Germinal center (tissue), 1 donor: ENCODE measurements at places on chromosomes 2 and 18.
A peak's percentile ranks its signal among the peaks of the same experiment; 100 is the strongest.

GRCh38 chr2:190105554-190105953, 43.0 kb upstream of the MSTN start:
- DNase-seq = no peak

DNA sequence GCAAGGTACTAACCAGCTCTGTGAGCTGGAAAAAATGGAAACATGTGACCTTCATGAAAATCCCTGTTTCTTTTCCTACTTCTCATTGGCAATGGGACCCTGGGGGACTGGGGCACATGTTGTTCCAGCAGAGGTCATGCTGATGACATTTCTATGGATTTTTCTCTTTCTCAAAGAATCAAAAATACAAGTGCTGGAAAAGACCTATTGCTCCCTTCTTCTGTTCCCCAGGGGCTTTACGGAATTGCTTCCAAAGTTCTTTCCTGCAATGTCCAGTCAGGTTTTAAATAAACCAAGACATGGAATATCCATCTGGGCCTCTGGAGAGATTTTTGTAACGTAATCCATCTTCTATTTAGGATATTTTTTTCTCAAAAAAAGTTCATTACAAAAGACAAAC, 1006.1 kb upstream of the CELF4 start:
- DNase-seq = no peak

DNA sequence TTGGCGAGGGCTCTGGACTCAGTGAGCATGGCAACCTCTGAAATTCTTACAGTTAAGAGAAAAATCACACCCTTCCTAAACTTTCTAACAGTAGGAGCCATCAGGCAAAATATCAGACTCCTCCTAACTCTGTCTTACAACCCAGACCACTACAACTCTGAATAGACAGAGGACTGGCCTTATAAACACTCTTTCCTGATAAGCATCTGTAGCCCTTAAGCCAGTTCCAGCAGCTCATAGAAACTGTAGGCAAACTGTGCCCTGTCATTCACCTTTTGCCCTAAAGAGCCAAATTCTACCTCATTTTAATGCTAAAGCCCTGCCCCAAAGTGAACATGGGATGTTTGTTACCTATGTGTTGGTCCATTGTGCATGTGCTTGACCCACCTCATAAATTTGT, 304.8 kb downstream of the ALK start:
- DNase-seq = no peak

- peak; percentile 3 for DNase-seq
Measured at GRCh38 chr2:188369365-188369764, 77.7 kb downstream of the GULP1 start.

- no peak for DNase-seq
Measured at GRCh38 chr18:13336841-13337240, 118.3 kb downstream of the LDLRAD4 start.

- no peak for DNase-seq
Measured at GRCh38 chr2:239818086-239818485, 207.1 kb downstream of the NDUFA10 start.

GRCh38 chr2:179031731-179032408, 18.1 kb downstream of the CCDC141 start:
- DNase-seq = no peak

- DNase-seq = no peak
Measured at GRCh38 chr2:60295636-60295962, 257.9 kb downstream of the BCL11A start.

GRCh38 chr2:224025874-224026273, 13.2 kb downstream of the SERPINE2 start:
- peak; percentile 36 for DNase-seq

DNA sequence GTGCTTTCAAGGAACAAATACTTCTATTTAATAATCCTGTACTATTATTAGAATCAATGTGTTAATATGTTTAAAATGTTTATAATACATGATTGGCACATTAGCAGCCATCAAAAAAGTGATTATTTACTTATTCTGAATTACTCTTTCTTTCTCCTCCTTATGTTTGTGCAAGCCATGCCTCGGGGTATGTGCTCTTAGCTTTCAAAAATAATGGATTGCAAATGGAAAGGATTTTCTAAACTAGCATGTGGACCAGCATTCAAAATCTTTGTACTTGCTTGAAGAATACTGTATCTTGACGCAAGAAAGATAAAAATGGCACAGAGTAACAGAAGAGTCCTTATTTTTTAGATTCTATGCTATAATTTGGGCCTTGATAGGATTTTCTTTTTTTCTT, 156.5 kb downstream of the CDH7 start:
- DNase-seq = no peak

GRCh38 chr18:80200171-80200931, 47.0 kb downstream of the PARD6G start:
- DNase-seq = no peak

DNA sequence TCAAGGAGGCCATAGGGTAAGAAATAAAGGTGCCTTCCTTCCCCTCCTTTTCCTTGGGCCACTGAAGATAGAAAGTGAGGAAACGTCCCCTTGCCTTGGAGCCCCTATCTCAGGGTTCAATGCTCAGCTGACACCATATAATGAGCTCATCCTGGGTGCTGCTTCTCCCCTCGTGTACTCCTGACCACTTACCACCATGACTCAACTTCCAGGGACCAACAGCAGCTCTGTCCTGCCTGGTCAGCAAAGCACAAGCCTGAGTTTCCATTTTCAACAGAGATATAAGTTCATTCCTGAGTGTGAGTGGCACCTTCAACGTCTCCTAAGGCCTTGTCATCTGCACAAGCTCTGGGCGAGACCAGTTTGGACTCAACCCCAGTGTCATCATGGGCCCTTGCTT, 151.2 kb downstream of the CAPN13 start:
- DNase-seq = no peak

DNA sequence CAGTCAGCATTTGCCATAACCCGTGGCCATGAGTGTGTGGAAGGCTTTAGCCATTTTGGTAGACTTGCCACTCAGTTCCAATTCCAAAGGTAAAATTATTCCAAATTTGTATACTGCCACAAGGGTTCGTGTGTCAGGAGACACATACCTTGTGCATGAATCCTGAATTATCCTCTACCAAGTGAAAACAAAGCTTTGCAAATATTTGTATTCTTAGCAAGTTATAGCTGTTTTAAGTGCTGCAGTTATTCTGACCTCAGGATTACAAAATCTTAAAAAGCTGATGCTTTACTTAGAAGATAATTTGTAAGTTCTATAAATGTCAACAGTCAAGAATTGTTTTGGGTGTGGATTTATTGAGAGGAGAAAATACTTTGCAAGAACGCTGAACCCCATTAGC, 100.6 kb downstream of the ANTXR1 start:
- no peak for DNase-seq

DNA sequence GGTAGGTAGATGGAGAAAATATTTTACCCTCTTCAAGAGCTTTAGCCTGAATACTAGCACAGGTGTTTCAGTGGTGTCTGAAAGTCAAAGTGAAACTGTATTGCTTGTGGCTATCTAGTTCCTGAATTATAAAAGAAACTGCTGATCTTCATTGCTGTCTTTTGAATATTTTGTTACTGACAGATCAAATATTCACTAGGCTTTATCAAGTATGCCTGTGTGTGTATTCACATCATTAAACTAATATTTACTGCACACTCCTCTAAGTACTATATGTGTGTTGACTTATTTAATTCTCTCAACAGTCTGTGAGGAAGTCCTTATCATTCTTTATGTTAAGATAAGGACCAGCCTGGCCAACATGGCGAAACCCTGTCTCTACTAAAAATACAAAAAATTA, 139.6 kb downstream of the SOCS6 start:
- DNase-seq = no peak

DNA sequence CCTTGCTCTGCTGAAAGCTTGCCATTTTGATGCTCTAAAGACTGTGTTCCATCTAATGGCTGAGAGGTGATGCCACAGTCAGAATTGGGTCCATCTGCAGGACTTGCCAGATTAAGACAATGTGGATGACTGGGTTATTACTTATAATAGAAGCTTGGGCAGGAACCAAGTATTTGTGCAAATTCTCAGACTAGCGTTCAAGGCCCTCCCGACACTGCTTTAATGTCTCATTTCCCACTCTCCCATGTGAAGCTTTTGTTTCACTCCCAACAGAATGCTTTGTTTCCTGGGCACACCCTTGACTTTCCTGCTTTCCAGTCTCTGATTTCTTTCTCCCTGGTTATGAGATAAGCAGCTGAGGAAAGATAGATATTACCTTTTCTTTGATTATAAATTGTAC, 215.8 kb downstream of the KCNS3 start:
- no peak for DNase-seq

- DNase-seq = no peak
Measured at GRCh38 chr2:152622219-152622618, 95.0 kb downstream of the PRPF40A start.

DNA sequence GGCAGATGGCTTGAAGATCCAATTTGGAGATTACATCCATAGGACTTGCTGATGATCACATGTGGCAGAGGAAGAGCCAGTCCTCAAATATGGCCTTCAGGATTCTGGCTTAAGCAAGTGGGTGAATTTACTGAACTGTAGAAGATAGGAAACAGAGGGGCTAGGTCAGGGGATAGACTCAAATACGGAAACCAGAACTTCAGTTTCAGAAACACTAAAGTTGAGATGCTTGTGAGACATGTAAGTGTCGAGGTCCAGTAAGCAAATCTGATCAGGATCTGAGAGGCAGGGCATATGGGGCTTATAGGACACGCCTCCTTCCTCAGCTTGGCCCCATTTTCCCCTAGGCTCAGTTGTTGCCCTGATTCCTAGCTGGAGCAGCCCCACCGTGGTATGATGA, 107.7 kb downstream of the LBH start:
- DNase-seq = peak; percentile 13

GRCh38 chr2:216320852-216321251, 51.4 kb downstream of the MARCHF4 start:
- no peak for DNase-seq

- no peak for DNase-seq
Measured at GRCh38 chr2:44612276-44612675, 250.5 kb downstream of the CAMKMT start.

- DNase-seq = no peak
Measured at GRCh38 chr2:78644854-78645253, 380.6 kb upstream of the REG3G start.

- DNase-seq = peak; percentile 31
Measured at GRCh38 chr2:32715391-32715841, 87.6 kb downstream of the TTC27 start.

- no peak for DNase-seq
Measured at GRCh38 chr2:172607379-172607928, 51.6 kb downstream of the PDK1 start.

- DNase-seq = no peak
Measured at GRCh38 chr2:240320204-240320993, 115.1 kb upstream of the GPC1 start.

GRCh38 chr2:46525522-46526155, 46.3 kb downstream of the TMEM247 start:
- no peak for DNase-seq

DNA sequence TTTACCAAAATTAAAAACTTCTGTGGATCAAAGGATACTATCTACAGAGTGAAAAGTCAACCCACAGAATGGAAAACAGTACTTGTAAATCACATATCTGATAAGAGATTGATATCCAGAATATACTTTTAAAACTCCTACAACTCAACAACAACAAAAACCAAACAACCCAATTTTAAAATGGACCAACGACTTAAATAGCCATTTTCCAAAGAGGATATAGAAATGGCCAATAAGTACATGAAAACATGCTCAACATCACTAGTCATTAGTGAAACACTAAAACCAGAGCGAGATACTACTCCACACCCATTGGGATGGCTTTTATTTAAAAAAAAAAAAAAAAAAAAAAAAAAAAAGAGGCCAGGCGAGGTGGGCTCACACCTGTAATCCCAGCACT, 68.1 kb downstream of the DYM start:
- DNase-seq = no peak

DNA sequence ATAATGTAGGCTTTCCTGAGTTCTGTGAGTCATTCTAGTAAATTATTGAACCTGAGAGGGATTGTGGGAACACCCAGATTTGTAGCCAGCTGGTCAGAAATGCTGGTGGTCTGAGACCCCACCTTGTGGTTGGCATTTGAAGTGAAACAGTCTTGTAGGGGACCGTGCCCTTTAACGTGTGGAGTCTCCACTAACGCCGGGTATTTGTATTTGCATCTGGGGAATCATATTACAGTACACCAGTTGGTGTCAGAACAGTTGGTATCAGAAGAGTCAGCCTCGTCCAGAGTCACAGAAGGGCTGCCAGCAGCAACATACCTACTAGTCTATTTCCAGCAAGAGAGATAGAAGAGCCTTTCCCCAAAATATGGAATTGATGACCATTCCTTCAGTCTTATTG, 38.3 kb upstream of the PTPN4 start:
- DNase-seq = no peak

GRCh38 chr2:241136191-241136590, 13.1 kb downstream of the PASK start:
- DNase-seq = no peak

- DNase-seq = no peak
Measured at GRCh38 chr2:1988594-1988993, 244.3 kb upstream of the PXDN start.

DNA sequence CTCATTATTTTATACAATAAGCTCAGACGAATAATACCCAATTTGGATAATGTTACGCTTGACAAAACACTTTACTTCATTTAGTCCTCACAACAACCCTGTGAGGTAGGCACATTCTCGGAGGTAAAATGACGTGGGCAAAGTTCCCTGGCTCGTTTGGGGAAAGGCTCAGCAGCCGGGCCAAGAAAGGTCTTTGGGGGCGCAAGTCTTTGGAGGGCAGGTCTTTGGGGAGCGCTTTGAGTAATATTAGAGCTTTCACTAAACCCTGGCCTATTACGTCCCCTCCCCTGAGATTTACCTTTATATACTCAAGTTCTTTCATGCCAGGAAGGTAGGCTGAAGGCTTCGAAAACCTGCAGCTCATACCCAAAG, 427 bp downstream of the RBKS start:
- no peak for DNase-seq

DNA sequence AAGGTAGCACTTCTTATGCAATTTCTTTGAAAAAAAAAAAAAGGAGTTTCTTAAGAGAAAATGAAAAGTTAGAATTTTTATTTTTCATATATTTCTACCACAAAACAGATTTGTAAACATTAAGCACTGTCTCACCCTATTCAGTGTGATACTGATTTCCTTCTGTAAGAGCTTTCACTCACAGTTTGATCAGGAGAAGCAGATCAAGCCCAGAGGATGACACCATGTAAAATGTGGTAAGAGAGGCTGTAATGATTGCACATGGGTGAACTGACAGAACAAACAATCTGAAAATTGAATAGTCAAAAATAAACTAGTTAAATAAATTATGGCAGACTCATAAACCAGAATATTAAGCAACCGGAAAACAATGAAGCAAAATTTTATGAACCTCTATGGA, 54.5 kb downstream of the MEMO1 start:
- no peak for DNase-seq

GRCh38 chr2:28684142-28684858, 67.3 kb upstream of the PPP1CB start:
- DNase-seq = no peak
